A549 treated with DMSO at 1 μM for 4 hours (cell line): ENCODE measurements at places on chromosomes 2 and 18. TPM values are rescaled to one million over a fixed set of nuclear protein-coding genes. Genes with fewer than 3 reads are reported as not detected.

Gene SIX2
- 0.16 to 0.39 TPM (median 0.21 TPM) in 5 replicates for total RNA-seq

Gene GKN2
- 2.3 to 4.3 TPM (median 3.7 TPM) in 5 replicates for total RNA-seq

Gene CHRNG
- not detected in 5 replicates for total RNA-seq

Gene UGT1A8
- total RNA-seq = 0.08 to 0.26 TPM in 2 of 5 replicates, not detected in the others

Gene LYPD6B
- total RNA-seq = not detected in 5 replicates

Gene C2orf80
- not detected in 5 replicates for total RNA-seq

Gene CCDC148
- total RNA-seq = 0.13 to 0.55 TPM (median 0.38 TPM) in 5 replicates

Gene CRYBA2
- total RNA-seq = 0.18 TPM in 1 of 5 replicates, not detected in the others

Gene TUBA3E
- not detected in 5 replicates for total RNA-seq

Gene MATN3
- 8.9 to 15.9 TPM (median 12.6 TPM) in 5 replicates for total RNA-seq

Gene SLC40A1
- total RNA-seq = 3.8 to 5.0 TPM (median 3.8 TPM) in 5 replicates

Gene ELAC1
- total RNA-seq = 4.4 to 5.2 TPM (median 4.5 TPM) in 5 replicates
